ENCODE measurements at places on chromosomes 1 and 21.

GRCh38 chr1:59678040-59678439 lies 136.7 kb upstream of the HOOK1 start:
- DNase-seq = peak; percentile 75

- no peak for DNase-seq
Observed at GRCh38 chr1:209873067-209873799, 45.5 kb downstream of the UTP25 start.

- peak; percentile 29 for DNase-seq
Observed at GRCh38 chr1:57063406-57064125, 97.8 kb upstream of the C8B start.

DNA sequence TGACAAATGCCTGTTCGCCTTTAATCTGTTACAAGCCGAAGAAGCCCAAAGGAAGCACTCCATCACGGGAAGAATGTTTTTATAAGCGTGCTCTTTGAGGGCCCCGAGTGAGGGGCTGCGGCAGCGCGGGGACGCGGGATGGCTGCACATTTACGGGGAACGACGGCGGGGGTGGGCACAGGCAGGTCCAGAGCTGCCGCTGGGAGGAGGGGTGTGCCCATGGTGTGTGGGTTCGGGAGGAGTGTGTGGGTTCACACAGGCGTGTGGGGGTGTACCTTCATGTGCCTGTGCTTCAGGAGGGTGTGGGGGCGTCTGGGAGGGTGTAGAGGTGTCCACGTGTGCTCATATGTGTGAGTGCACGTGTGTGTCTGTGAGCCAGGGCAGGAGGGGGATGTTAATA lies 155.9 kb upstream of the ZC3H12A start:
- no peak for DNase-seq

- DNase-seq = peak; percentile 52
Observed at GRCh38 chr1:234978397-234979295, 150.0 kb downstream of the TOMM20 start.

DNA sequence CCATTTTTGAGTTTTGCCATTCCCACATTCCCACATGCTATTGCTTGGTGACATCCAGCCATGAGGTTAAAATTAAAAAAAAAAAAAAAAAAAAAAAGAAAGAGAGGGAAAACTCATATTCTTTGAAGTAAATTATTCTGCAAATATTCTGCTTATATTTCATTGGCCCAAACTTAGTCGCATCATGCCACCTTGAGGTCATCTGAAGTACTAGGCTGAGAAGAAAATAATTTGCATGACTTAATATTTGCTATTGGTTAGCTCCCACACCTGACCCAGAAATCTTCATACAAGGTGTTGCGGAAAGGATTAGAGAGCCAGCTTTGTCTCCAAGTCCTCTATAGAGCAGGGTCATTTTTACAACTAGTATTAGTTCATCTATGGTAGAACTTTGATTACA lies 2206.0 kb downstream of the MRPL39 start:
- peak; percentile 1 for DNase-seq

- peak; percentile 67 for DNase-seq
Observed at GRCh38 chr1:55468142-55468795, 253.1 kb upstream of the USP24 start.

DNA sequence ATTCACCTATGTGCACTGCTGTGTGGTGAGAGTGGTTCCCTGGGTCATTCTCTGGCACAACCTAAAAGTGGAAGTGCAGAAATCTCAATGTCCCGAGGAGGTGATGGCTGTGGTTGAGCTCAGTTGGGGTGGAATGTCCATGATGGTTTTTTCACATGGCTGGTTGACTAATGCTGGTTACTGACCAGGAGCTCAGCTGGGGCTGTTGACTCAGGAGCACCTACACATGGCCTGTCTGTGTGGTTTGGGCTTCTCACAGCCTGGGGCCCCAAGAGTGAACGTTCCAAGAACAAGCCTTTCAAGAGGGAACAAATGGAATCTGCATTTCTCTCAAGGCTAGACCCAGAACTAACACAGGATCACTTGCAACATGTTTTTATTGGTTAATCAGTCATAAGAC lies 6.4 kb upstream of the KANK4 start:
- peak; percentile 58 for DNase-seq

GRCh38 chr1:240496941-240497340 lies 115.0 kb downstream of the GREM2 start:
- DNase-seq = no peak

DNA sequence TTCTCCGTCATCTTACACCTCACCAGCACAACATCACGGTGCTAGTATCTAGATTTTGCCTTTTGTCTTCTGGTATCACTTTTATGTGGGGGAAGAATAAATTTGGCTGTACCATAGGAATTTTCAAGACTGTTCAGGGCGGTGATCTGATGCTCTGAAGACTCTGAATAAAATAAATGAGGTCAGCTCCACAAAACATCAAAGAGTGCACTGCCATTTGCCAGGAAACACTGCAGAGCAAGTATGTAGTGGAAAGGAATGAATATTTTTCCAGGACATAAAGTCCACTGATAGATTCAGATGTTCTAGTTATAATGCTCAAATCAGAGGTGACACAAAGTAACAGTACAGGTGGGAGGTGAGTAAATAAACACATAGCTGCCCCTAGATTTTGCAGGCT lies 56.3 kb downstream of the ZP4 start:
- DNase-seq = no peak

Data from fibroblast of skin of scalp (primary cell).